ENCODE measurements at places on chromosomes 12 and 14.

DNA sequence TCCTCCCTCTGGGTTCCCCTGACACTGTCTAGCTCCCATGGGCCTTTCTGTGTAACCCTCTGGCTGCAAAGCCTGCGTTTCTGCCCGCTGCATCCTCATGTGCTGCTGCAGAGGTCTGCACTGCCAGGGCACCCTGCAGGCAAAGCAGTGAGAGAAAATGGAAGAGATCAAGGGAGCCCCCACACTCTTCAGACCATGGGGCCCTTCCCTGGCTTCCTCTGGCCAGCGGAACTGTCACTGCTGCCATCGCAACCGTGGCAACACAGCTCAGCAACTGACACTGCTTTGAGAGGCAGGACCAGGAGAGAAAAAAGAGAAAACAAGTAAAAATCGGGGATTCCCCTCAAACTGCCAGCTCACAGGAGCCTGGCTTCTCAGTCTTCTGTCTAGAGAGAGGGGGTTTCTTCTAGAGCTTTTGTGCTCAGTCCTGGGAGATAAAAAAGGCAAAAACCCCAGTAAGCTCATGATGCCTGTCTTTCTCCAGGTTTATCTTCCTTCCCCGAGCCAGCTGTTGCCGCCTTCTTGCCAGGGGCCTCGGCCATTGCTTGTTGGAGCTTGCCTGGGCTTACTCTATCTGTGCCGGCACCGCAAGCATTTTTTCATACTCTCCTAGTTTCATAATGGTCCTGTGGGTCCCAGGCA, 38.9 kb downstream of the C14orf132 start:
- DNase-seq: no peak

- no peak for DNase-seq
These were observed 18.0 kb downstream of the TUBA1A start for GRCh38 chr12:49170924-49171323.

- no peak for DNase-seq
These were observed 417.6 kb downstream of the PCNX1 start for GRCh38 chr14:71324767-71325272.

DNA sequence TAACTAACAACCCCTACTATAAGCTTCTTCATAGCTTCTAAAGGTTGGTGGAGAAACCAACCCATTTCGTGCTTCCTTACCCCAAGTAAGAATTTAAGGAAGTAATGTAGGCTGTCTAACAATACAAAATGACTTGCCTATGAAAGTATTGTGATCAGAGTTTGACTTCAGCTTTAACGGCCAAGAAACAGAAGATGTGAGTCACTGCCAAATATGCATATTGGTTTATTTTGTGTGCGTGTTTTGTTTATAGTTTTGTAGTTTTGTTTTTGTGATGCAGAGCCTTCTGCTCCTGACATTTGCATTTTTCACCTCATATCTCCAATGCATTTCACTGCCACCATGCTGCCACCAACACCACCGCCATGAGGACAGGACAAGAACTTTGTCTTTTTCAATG, 146.0 kb downstream of the FBXL14 start:
- no peak for DNase-seq

- no peak for DNase-seq
These were observed 33.5 kb upstream of the ARHGAP5 start for GRCh38 chr14:32043624-32044023.

DNA sequence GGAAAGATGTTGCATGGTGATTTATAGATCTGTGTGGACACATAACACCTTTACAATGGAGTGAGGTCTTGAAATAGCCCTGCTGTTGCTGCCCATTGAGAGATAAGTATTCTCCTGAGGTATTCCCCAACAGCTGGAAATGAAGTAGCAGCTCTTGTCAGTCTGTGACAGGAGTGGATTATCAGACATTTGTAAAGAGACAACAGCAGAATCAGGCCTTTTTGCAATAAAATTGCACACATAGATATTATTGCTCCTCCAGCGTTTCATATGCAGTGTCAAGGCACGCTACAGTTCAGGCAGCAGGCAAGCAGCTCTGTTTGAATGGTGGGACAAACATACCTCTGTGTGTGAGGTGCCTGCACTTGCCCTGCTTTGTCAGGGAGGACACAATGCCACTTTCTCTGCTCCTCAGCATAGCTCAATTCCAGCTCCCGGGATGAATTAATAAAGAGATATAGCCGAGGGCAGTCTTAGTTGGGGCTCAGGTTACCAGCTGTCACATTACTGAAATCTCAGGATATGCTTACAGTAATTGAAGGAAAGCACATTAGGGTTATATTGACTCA, 49.4 kb downstream of the BICD1 start:
- DNase-seq: no peak

GRCh38 chr12:94783862-94784261, 133.5 kb upstream of the TMCC3 start:
- no peak for DNase-seq

GRCh38 chr12:34298971-34299801, 276.9 kb downstream of the ALG10 start:
- no peak for DNase-seq

- no peak for DNase-seq
These were observed 546.2 kb upstream of the ATP2B1 start for GRCh38 chr12:90254796-90255195.

Data from NK-92 treated with Interleukin-12 subunit alpha and Interleukin-12 subunit beta, amount 100 ng/mL, for 24 hours (cell line).